ENCODE measurements at places on chromosomes 3 and 15.

DNA sequence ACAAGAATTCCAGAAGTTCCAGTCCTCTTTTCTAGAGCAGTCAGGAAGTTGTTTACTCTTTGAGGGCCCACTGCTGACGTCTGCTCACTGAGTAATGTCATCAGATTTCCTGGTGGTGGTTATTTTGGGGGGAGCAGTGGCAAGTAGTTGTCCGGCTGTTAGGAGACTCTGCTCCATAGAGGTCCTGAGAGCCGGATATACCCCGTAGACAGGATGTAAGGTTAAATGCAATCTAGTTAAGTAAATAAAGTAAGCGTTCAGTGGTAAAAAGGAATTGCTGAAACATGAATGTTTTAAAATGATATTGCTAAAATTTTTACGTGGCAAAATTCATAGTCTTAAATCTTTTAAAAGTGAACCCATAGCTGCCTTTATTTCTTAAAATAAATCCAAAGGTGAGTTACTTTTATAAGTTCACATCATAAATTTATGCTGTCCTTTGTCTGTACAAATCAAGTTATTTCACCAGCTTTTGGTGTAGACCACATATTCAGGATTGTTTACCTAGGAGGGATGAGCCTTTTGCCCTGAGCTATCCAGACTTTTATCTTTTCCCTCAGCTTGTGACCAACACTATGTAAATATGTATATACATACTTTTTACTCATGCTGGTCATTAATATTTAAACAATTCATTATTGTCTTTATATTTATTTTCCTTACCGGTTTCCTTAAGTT, 65.8 kb downstream of the PDE8A start:
- DNase-seq: peak; percentile 4

DNA sequence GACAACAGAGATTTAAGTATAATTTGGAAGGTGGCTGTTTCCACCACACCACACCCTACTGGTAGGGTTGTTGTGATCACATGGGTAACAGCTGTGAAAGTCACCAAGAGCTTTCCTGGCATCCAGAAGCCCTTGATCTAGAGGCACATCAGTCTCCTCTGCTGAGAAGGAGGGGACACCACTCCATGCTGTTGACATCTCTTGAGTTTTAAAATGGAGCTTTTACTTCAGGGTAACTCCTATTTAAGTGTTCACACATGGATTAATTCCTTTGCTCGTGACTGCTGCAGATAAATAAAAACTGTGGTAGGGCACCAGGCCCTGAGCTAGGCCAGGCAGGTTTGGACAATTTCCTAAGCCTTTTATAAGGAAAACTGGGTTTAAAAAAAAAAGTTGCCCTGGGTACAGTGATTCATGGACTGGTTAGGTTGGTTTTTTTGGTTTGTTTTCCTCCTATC, 7.5 kb downstream of the EXOSC7 start:
- DNase-seq: no peak

DNA sequence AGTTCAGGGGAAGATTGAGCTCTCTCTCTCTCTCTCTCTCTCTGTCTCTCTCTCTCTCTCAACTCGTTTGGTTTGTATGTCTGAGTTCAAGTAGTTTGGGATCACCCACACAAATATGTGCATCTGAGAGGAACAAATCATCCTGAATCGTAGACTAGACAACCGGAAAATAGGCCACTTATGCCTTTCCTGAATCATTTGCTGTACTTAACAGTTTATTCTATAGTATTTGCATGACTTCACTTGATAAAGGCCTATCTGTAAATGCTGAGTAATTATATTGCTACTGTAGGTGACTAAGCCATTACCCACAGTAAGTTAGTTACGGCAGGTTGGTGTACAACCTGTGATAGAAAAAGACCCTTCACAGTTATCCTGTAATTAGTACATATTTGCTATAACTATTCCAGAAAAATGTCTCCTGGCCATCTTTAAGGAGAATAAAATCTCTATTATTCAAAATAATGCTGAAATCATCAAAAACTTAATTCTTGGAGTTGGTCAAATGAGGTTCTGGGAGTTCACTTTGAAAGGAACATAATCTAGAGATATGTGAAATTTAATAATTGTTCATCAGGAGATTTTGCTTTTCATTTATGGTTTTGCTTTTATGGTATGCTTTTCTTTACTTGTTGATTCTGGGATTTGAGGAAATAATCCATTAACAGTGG, 31.1 kb downstream of the OXSM start:
- DNase-seq: no peak

- no peak for DNase-seq
Measured at GRCh38 chr15:46766021-46766420, 951.3 kb upstream of the SEMA6D start.

GRCh38 chr15:43204016-43204901, 16.6 kb downstream of the EPB42 start:
- peak; percentile 56 for DNase-seq

GRCh38 chr3:76039431-76039830, 254.1 kb upstream of the ZNF717 start:
- DNase-seq: no peak

GRCh38 chr3:175495331-175495730, 636.2 kb downstream of the NAALADL2 start:
- DNase-seq: no peak

DNA sequence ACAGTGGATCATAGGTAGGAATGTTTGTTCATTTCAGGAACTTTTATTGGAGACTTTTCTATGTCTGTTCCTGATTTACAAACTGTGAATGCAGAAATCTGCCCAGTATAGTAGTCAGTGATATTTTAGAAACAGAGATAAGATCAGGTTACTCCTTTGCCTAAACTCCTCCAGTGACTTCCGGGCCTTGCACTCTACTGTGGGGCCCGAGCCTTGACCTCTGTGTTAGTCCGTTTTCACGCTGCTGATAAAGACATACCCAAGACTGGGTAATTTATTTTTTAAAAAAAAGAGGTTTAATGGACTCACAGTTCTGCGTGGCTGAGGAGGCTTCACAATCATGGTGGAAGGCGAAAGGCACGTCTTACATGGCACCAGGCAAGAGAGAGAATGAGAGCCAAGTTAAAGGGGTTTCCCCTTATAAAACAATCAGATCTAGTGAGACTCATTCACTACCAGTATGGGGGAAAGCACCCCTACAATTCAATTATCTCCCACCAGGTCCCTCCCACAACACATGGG, 127.1 kb downstream of the DNAJB8 start:
- no peak for DNase-seq

DNA sequence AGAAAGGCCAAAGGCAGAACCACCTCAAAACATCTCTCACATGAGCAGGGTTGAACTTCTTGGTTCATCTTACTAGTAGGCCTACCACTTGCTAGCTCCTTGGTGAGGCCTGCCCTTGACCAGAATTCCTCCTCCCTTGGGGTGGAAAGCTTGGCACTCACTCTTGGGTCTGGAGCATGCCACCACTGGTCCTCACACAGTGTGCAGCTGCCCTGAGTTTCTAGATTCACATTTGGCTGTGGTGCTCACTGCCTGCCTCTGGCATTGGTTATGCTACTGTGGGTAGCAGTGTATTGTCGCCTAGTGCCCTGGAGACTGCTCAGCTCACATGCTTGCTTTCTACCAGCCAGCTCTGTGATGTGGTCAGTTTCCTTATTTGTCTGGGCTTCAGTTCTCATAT, 23.7 kb downstream of the OXNAD1 start:
- peak; percentile 50 for DNase-seq

GRCh38 chr3:47399531-47400270, 18.9 kb downstream of the PTPN23 start:
- DNase-seq: no peak

- DNase-seq: no peak
Measured at GRCh38 chr15:47485419-47485818, 231.9 kb upstream of the SEMA6D start.

GRCh38 chr3:150235799-150236198, 172.3 kb upstream of the TSC22D2 start:
- DNase-seq: no peak

DNA sequence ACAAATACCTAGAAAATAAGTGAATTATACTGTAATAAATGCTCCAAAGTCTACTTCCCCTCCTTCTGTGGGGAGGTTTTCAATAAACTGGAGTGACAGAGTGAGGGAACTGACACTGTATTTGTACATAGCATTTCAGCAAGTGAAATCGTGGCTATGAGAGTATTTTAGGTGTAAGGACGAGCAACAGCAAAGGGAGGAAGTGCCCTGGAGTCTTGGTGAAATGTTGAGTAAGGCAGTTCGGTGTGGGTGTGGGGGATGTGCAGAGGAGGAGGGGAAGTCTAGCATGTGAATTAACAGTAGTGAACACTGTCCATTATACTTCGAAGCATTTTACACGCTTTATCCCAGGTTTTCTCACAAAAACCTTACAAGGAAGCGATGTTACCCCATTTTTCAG, 18.1 kb upstream of the P2RY13 start:
- no peak for DNase-seq
